ENCODE measurements at places on chromosomes 7 and 10.

GRCh38 chr10:77023396-77023795 is 614.2 kb downstream of the KCNMA1 start:
- no peak for DNase-seq

DNA sequence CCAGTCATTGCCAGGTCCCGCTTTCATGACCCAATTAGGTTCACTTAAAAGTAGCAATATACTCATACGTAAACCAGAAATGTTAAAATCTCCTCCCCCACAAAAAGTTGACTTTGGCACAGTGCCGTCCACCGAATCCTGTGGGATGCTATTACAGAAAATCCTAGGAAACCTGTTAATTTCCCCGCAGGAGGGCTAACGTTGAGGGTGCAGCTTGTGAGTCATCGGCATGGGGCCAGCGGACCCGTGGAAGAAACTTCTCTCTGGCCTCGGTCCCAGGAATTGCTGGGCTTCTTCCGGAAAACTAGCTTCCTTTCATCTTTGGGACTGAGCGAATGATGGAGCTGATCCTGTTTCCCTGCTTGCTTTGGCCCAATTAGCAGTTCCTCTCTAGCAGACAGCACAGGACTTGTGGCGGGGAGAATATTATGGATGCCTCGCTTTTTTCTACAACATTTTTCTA is 13.5 kb downstream of the CRYGN start:
- no peak for DNase-seq

GRCh38 chr10:17758896-17759295 is 6.9 kb downstream of the TMEM236 start:
- no peak for DNase-seq

- DNase-seq, result no peak
Measured at GRCh38 chr7:68433462-68434070, 1164.7 kb upstream of the AUTS2 start.

Data from LNCaP clone FGC (cell line).